ENCODE measurements at places on chromosomes 1 and 21. TPM values are rescaled to one million over a fixed set of nuclear protein-coding genes. Genes with fewer than 3 reads are reported as not detected.

- DNase-seq: no peak
Measured at GRCh38 chr1:59289570-59289969, 7.3 kb upstream of the FGGY start.

DNA sequence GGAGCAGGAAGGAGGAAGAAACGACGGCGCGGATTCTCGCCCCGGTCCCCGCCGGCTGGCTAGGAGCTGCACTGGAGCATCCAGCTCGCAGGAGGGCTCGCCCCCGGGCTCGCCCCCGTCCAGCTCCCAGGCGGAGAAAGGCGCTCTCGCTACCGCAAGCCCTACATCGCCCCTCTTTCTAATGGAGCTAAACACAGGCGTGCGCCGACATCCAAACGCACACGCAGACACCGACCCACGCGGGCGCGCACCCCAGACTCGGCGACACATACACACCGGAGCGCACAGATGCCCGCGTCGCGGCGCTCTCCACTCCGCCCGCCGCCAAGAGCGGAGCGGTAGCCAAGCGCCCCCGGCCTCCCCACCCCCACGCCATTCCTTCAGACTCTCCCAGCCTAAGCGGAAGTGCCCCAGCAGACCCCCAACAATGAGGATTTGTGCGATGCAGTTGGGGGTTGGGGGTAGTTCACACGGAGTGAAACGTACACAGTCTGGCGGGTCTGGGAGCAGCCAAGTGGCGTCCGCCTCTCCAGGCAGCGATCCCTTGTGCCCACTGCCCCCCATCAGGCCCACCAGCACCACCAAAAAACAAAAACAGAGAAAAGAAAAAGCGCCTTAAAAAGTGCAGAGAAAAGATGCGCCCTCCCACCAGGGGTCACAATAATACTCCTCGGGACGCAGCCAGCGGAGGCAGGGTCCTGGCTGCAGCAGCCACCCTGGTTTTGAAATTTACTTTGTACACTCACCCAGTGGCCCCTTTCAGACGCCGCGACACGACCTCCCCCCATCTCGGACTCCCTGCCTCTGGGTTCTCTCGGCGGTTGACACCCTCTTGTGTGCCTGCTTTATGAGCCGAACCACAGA, 1.4 kb downstream of the DAB1 start:
- peak; percentile 45 for DNase-seq

- DNase-seq: no peak
Measured at GRCh38 chr1:16083486-16083885, 10.0 kb upstream of the FAM131C start.

- DNase-seq: no peak
Measured at GRCh38 chr1:21864730-21865129, 52.7 kb downstream of the LDLRAD2 start.

GRCh38 chr1:206419783-206420182, 50.5 kb upstream of the IKBKE start:
- no peak for DNase-seq

- DNase-seq: peak; percentile 78
Measured at GRCh38 chr1:113835686-113836290, 23.5 kb upstream of the RSBN1 start.

GRCh38 chr1:16521288-16521583, 7.2 kb upstream of the RNU1-1 start:
- DNase-seq: no peak

GRCh38 chr1:204821924-204822323, 48.7 kb upstream of the NFASC start:
- DNase-seq: no peak

GRCh38 chr1:184283999-184284398, 102.8 kb upstream of the C1orf21 start:
- peak; percentile 16 for DNase-seq

DNA sequence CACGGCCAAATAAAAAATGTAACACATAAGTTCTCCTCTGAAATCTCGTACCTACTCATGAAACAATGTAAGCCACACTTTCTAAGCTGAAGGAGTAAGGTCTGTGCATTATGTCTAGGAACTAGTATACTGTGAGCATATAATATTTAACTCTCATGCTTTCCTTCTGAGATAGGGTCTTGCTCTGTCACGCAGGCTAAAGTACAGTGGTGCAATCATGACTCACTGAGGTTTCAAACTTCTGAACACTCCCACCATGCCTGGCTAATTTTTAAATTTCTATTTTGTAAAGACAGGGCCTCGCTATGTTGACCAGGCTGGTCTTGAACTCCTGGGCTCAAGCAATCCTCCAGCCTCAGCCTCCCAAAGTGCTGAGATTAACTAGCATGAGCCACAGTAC, 71.3 kb downstream of the AHCTF1 start:
- DNase-seq: no peak

The OR2L2 gene
- total RNA-seq: not detected

The LDLRAD2 gene
- 0.21 TPM for total RNA-seq

The PTP4A2 gene
- 254 TPM for total RNA-seq

All from tongue (tissue), 3 donors.